Activated CD4-positive, alpha-beta T cell treated with anti-CD3 and anti-CD28 coated beads, Interleukin-2, amount 50 U/mL, for 16 hours (primary cell): ENCODE measurements at places on chromosomes 5 and 9.

GRCh38 chr9:79692857-79693571 is 121.2 kb downstream of the TLE4 start:
- DNase-seq, result no peak

DNA sequence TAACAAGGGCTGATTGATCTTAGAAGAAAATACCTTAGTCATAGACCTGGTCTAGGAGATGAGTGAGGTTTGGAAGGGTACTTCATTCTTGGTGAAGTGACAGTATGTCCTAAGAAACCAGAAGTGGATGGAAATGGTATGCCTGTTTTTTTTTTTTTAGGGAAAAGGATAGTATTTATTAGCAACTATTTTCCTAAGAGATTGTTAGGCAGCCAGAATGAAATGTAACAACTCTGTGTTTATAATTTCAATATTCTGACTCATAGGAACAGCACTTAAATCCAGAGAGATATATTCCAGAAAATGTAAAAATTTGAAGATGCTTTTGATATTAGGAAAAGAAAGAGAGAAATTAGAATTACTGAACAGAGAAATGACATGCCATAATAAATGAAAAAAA is 21.2 kb upstream of the ARL14EPL start:
- DNase-seq, result no peak

DNA sequence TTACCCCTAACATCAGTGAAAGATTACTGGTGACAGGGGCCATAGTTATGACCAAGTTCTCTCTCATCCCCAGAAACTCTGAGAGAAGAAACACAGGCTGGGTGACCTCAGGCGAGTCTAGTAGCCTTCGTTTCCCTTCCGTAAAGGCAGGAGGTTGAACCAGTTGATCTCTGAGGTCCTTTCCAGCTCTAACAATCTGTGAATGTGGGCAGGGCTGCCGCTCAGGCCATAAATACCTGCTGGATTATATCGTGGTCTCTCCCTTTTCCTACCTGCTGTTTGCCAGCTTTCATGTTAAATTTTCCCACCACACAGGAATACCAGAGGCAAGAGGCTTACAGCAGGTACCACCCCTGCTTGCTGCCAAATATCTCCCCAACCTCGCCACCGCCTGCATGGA is 357.5 kb downstream of the SH3GL2 start:
- no peak for DNase-seq

GRCh38 chr5:142186857-142187594 is 78.4 kb downstream of the NDFIP1 start:
- no peak for DNase-seq

GRCh38 chr5:61653807-61654580 is 321.9 kb downstream of the ZSWIM6 start:
- DNase-seq, result no peak

- DNase-seq, result no peak
Observed at GRCh38 chr9:123238365-123238764, 30.0 kb downstream of the STRBP start.

- DNase-seq, result no peak
Observed at GRCh38 chr9:93094658-93095204, 1.3 kb upstream of the CARD19 start.
